ENCODE measurements at places on chromosomes 4 and X.

- DNase-seq, result no peak
These were observed at the start of gene CORIN for GRCh38 chr4:47837908-47838294. CORIN (minus strand) TSS chr4:47838067; CDS start chr4:47837949, 118 bp downstream.

DNA sequence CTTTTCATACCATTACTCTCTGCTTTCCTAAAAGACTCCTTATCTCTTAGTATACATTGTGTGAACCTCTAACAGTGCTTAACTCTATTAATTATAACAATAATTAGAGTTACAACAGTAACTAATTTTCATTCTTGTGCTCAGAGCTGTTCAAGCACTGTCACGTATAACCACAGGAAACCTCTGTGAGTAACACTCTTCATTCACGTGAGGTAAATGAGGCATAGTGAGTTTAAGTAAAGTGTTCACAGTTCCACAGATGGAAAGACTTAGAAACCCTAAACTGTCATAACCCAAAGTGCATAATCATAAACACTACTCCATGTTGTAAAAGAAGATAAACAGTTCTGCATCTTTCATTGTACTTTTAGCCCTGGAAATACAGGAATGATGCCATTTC is 222.4 kb downstream of the CCSER1 start:
- DNase-seq, result no peak

- DNase-seq, result no peak
These were observed 106.3 kb upstream of the TNIP3 start for GRCh38 chr4:121270389-121270788.

GRCh38 chrX:116379854-116380253 is 56.6 kb upstream of the SLC6A14 start:
- DNase-seq, result no peak

- no peak for DNase-seq
These were observed 26.5 kb downstream of the EGF start for GRCh38 chr4:109939190-109939589.

DNA sequence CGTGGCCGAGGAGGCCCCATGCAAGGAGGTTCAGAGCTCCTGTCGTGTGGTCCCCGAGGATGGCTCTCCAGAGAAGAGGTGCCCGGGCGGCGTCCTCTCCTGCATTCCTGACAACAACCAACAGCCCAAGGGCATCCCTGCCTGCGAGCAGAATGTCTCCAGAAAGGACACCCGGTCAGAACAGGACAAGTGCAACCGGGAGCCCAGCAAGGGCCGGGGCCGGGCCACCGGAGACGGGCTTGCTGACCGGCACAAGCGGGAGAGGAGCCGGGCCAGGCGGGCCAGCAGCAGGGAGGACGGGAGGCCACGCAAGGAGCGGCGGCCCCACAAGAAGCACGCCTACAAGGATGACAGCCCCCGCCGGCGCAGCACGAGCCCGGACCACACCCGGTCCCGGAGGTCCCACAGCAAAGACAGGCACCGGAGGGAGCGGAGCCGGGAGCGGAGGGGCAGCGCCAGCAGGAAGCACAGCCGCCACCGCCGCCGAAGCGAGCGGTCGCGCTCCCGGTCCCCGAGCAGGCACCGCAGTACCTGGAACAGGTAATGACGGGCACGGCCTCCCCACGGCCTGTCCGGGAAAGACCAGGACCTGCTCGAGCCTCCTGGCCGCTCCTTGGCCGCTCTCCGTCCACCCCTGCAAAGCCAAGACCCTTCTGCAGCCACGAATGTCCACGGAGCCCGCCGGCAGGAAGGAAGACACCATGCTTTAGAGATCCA is 9.8 kb downstream of the AKAP17A start:
- DNase-seq, result no peak

Data from brain pericyte (primary cell).